K562 (cell line): ENCODE measurements at places on chromosomes 5 and 9. TPM values are rescaled to one million over a fixed set of nuclear protein-coding genes. Genes with fewer than 3 reads are reported as not detected.

Gene FCHO2
- 12.2 and 12.4 TPM in 2 replicates for total RNA-seq

Gene SOHLH1
- total RNA-seq, result 0.29 TPM in 1 of 2 replicates, not detected in the other

Gene DDX4
- not detected in 2 replicates for total RNA-seq

Gene SGCD
- total RNA-seq, result 0.02 TPM in 1 of 2 replicates, not detected in the other

Gene MCC
- 0.07 and 0.18 TPM in 2 replicates for total RNA-seq

Gene FOXD4L5
- 0.09 and 0.16 TPM in 2 replicates for total RNA-seq

Gene NMUR2
- total RNA-seq, result not detected in 2 replicates

Gene TLX3
- total RNA-seq, result not detected in 2 replicates

Gene PCDHGB6
- 0.11 TPM in 2 replicates for total RNA-seq

Gene GFPT2
- total RNA-seq, result 0.07 and 0.09 TPM in 2 replicates

Gene SLC6A7
- total RNA-seq, result not detected in 2 replicates

Gene SLC6A19
- 1.3 and 1.6 TPM in 2 replicates for total RNA-seq

Gene BTNL8
- total RNA-seq, result 0.13 TPM in 1 of 2 replicates, not detected in the other

Gene ZNF300
- total RNA-seq, result 7.6 and 8.1 TPM in 2 replicates

Gene CDKN2B
- total RNA-seq, result not detected in 2 replicates

Gene CORO2A
- 21.1 and 21.3 TPM in 2 replicates for total RNA-seq

Gene RPS23
- total RNA-seq, result 3,252 and 3,488 TPM in 2 replicates

Gene CCNG1
- total RNA-seq, result 180 and 184 TPM in 2 replicates

Gene DELE1
- total RNA-seq, result 64.7 and 68.8 TPM in 2 replicates

Gene CA9
- 0.63 and 0.73 TPM in 2 replicates for total RNA-seq

Gene IL5
- not detected in 2 replicates for total RNA-seq

Gene RASEF
- 0.13 and 0.20 TPM in 2 replicates for total RNA-seq

Gene SVEP1
- total RNA-seq, result 0.73 and 0.81 TPM in 2 replicates

Gene SMIM33
- not detected in 2 replicates for total RNA-seq

Gene MLANA
- not detected in 2 replicates for total RNA-seq

Gene IL11RA
- total RNA-seq, result 4.0 and 4.3 TPM in 2 replicates

Gene SYNPO
- total RNA-seq, result 0.31 and 0.36 TPM in 2 replicates

Gene DBN1
- total RNA-seq, result 78.9 and 84.3 TPM in 2 replicates

Gene SEC24A
- 23.8 and 24.5 TPM in 2 replicates for total RNA-seq

Gene OLFM1
- not detected in 2 replicates for total RNA-seq

Gene LIX1
- total RNA-seq, result not detected in 2 replicates

Gene SH3GL2
- total RNA-seq, result not detected in 2 replicates

Gene HCN1
- not detected in 2 replicates for total RNA-seq

Gene PRR16
- total RNA-seq, result 4.9 and 7.6 TPM in 2 replicates

Gene ARID3C
- not detected in 2 replicates for total RNA-seq

Gene TNFSF15
- total RNA-seq, result not detected in 2 replicates

Gene EFNA5
- total RNA-seq, result not detected in 2 replicates

Gene FAM81B
- total RNA-seq, result 0.36 TPM in 1 of 2 replicates, not detected in the other

Gene S100Z
- 0.36 TPM in 1 of 2 replicates, not detected in the other for total RNA-seq

Gene PAEP
- 0.51 and 0.69 TPM in 2 replicates for total RNA-seq

Gene LCN1
- not detected in 2 replicates for total RNA-seq

Gene ADAMTS12
- 0.11 TPM in 1 of 2 replicates, not detected in the other for total RNA-seq

Gene HTR1A
- total RNA-seq, result not detected in 2 replicates

Gene LIFR
- total RNA-seq, result 3.4 and 3.7 TPM in 2 replicates

Gene LTC4S
- total RNA-seq, result 0.51 and 0.75 TPM in 2 replicates

Gene TAF11L5
- total RNA-seq, result 0.53 TPM in 1 of 2 replicates, not detected in the other

Gene SLC6A3
- total RNA-seq, result not detected in 2 replicates

Gene FPGS
- 85.1 and 90.2 TPM in 2 replicates for total RNA-seq

Gene SPINK6
- not detected in 2 replicates for total RNA-seq
